ENCODE measurements at places on chromosomes 2 and 18.

- DNase-seq, result no peak
These were observed 77.3 kb downstream of the LPIN2 start for GRCh38 chr18:2935438-2936192.

GRCh38 chr2:174122185-174122584 is 126.1 kb downstream of the OLA1 start:
- DNase-seq, result no peak

GRCh38 chr2:37553411-37554154 is 117.9 kb downstream of the CDC42EP3 start:
- no peak for DNase-seq

- no peak for DNase-seq
These were observed 463.2 kb downstream of the CDH2 start for GRCh38 chr18:27713738-27714095.

GRCh38 chr2:166184789-166185188 is 57.0 kb upstream of the SCN1A start:
- no peak for DNase-seq

GRCh38 chr2:10500601-10501361 is 52.7 kb upstream of the ODC1 start:
- no peak for DNase-seq

All from NCI-H1105 (cell line).